ENCODE measurements at places on chromosomes 6 and 20. TPM values are rescaled to one million over a fixed set of nuclear protein-coding genes. Genes with fewer than 3 reads are reported as not detected.

GRCh38 chr6:26312501-26313397 lies 52.2 kb upstream of the BTN3A2 start:
- H3K27ac ChIP-seq: peak overlapping the region; percentile 81
- H3K4me1 ChIP-seq: peaks cover 41% of the 10 kb centered on the region
- DNase-seq: peak; percentile 94

GPX5 gene
- total RNA-seq: not detected

DNA sequence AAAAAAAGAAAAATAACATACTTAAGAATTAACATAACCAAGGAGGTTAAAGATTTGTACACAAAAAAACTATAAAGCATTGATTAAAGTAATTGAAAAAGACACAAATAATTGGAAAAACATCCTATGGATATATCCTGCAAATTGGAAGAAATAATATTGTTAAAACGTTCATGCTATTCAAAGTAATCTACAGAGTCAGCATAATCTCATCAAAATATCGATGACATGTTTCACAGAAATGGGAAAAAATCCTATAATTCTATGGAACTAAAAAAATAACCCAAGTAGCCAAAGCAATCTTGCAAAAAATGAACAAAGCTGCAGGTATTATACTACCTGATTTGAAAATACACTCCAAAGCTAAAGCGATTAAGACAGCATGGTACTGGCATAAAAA lies 23.3 kb downstream of the OR5V1 start:
- H3K27me3 ChIP-seq: no peaks in the 10 kb centered on the region
- H3K27ac ChIP-seq: no peak overlapping the region
- no peaks in the 10 kb centered on the region for H3K36me3 ChIP-seq
- H3K4me3 ChIP-seq: no peak overlapping the region

DNA sequence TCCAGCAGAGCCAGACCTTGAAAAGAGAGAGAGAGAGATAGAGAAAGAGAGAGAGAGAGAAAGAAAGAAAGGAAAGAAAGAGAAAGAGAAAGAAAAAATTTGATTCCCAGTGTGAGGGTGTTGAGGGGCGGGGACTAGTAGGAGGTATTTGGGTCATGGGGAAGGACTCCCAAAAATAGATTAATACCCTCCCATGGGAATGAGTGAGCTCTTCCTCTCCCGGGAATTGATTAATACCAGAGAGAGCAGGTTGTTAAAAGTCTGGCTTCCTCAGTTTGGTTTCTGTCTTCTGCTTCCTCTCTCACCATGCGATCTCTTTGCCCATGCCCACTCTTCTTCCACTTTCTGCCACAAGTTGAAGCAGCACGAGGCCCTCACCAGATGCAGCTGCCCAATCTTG lies 28.8 kb upstream of the CFAP206 start:
- DNase-seq: no peak
- no peak overlapping the region for H3K4me3 ChIP-seq
- H3K4me1 ChIP-seq: peaks cover 8% of the 10 kb centered on the region
- H3K27ac ChIP-seq: no peak overlapping the region
- H3K27me3 ChIP-seq: no peaks in the 10 kb centered on the region

DNA sequence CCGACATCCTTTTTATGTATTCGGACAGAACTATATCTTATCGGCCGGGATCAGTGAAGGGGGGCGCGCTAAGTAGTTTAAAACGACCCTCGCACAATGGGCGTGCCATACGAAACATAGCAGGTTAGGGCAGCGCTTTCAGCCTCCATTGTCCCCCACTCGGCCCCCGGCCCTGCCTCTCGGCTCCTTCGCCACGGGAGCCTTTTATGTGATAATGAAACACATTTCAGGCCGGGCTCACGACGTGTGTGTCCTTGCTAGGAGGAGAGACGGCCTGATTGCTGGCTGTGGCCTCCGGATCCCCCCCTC lies 5.3 kb downstream of the FOXA2 start:
- no peaks in the 10 kb centered on the region for H3K4me1 ChIP-seq
- H3K27ac ChIP-seq: no peak overlapping the region
- DNase-seq: no peak
- peaks cover 77% of the 10 kb centered on the region for H3K27me3 ChIP-seq
- no peak overlapping the region for H3K4me3 ChIP-seq
- H3K36me3 ChIP-seq: peaks cover 3% of the 10 kb centered on the region

DNA sequence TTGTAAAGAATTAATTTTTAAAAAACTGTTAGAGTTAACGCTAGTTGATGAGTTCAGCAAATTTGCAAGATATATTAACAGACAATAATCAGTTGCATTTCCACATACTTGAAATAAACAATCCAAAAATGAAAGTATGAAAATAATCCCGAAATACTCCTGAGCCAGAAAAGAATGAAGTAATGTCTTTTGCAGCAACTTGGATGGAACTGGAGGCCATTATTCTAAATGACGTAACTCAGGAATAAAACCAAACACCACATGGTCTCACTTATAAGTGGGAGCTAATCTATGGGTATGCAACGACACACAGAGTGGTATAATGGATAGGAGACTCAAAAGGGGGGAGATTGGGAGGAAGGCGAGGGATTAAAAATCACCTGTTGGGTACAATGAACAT lies 872.9 kb upstream of the GJE1 start:
- H3K27me3 ChIP-seq: peaks cover 2% of the 10 kb centered on the region
- H3K27ac ChIP-seq: no peak overlapping the region

DNA sequence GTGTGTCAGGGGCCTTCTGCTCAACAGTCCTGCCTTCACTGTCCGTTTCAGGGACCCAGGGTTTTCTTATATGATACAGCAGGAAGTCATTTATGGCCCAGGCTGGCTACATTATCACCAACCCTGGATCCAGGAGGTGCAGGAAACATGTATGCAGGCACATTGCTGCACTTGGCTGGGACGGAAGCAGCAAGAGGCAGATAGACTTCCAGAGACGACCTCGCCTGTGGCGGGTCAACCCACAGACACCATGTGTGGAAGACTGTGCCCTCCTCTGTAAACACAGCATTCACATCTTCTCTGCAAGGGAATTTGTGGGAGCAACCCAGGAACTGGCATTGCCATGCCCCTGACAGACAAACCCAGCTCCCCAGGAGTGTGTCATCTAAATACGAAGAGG lies 43.7 kb downstream of the TBC1D7 start:
- DNase-seq: no peak
- H3K27ac ChIP-seq: no peak overlapping the region
- H3K4me1 ChIP-seq: no peaks in the 10 kb centered on the region
- H3K4me3 ChIP-seq: no peak overlapping the region
- peaks cover 30% of the 10 kb centered on the region for H3K36me3 ChIP-seq
- H3K27me3 ChIP-seq: no peaks in the 10 kb centered on the region

ZC2HC1B gene
- not detected for total RNA-seq

- H3K4me3 ChIP-seq: peak overlapping the region; percentile 0
- no peaks in the 10 kb centered on the region for H3K36me3 ChIP-seq
- no peak for DNase-seq
- no peak overlapping the region for H3K27ac ChIP-seq
These were observed 51.6 kb upstream of the TAB2 start for GRCh38 chr6:149265945-149266344.

EDN1 gene
- not detected for total RNA-seq

DNA sequence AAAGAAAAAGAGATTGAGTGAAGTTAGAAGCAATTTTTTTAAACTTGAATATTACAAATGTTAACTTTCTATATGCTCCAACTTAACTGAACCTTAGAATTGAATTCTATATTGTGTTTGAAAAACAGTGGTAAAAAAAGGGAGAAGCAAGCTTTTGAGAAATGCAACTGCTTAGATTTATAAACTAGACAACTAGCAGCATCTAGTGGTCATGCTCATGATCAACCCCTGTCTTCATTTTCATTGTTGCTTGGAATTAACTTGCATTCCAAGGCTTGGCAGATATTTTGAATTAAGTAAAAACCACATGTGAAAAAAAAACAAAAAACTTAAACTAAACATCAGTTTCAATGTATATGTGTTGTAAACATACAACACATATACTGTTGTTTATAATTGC lies 113.1 kb downstream of the C6orf58 start:
- peaks cover 32% of the 10 kb centered on the region for H3K36me3 ChIP-seq
- H3K4me1 ChIP-seq: no peaks in the 10 kb centered on the region
- H3K27me3 ChIP-seq: no peaks in the 10 kb centered on the region

DNA sequence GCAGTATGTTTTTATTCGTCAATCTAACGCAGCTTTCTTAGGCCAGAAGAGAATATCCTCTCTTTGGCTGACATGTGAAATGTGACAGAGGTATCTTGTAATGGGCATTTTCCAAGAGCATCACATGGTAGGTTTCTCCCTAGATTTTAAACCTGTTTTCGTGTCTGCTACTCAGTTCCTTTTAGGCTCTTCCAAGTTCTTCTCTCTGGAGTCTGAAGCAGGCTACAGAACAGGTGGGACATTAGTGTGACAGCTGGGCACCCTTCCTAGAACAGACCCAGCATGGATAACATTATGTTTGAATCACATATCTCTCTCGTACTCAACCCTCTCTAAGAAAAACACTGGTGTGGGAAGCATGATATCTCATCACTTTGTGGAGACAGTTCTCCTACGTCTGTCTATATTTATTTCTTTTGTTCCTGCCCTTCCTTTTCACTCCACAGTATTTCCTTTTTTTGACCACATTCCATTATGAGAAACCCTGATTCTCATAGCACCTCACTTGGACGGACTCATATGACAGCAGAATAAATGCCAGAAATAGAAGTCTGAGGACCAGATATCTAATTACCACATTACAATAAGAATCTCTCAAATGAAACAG lies 263.4 kb downstream of the NKAIN2 start:
- no peaks in the 10 kb centered on the region for H3K27me3 ChIP-seq
- no peaks in the 10 kb centered on the region for H3K4me1 ChIP-seq
- H3K36me3 ChIP-seq: no peaks in the 10 kb centered on the region
- H3K27ac ChIP-seq: no peak overlapping the region
- H3K4me3 ChIP-seq: no peak overlapping the region

DNA sequence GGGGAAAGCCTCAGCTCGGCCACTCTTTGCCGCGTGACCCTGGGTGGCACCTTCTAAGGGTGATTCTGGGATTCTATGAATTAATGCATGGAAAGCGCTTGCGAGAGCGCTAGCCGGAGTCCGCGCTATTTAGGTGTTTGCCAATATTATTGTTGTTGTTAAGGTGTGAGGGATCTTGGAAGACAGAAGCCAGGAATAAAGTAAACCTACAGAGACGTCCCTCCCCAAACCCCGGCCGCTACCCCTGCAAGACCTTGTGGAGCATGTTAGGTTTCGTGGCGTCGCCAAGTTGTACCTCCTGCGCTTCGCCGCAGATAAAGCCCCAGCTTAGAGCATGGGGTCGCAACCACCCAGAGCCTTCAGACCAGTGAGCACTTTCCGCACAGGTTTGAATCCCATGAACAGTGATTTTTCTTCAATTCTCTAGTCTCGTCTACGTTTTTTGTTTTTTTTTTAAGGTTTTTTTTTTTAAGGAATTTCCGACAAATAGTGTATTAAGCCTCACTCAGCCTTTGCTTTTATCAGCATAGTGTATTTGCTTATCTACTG lies 16.9 kb upstream of the ZSCAN9 start:
- no peak for DNase-seq
- peak overlapping the region; percentile 73 for H3K4me3 ChIP-seq
- peaks cover 76% of the 10 kb centered on the region for H3K27me3 ChIP-seq

EXOC2 gene
- total RNA-seq: 44.1 TPM

OOEP gene
- 0.47 TPM for total RNA-seq

DNA sequence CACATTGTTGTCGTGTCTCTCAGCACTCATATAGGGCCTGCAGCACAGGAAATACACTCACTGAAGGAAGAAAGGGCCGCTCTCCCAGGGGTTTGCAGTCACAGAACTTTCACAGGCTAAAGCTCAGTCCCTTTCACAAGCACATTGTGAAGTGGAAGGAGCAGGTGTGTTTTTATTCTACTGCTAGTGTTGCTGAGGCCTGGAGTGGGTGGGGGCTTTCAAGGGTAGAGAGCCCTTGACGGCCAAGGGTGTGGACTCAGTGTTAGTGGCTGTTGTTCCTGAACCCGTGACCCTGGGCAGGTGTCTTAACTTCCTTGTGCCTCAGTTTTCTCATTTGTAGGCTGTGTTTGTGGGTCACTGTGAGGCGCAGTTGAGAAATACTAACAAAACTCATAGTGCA lies 66.2 kb upstream of the SLC22A1 start:
- H3K27me3 ChIP-seq: no peaks in the 10 kb centered on the region
- peaks cover 78% of the 10 kb centered on the region for H3K36me3 ChIP-seq
- H3K4me3 ChIP-seq: no peak overlapping the region
- H3K27ac ChIP-seq: no peak overlapping the region
- H3K4me1 ChIP-seq: peaks cover 27% of the 10 kb centered on the region
- no peak for DNase-seq

SNX21 gene
- total RNA-seq: 0.47 TPM

- DNase-seq: peak; percentile 6
- no peak overlapping the region for H3K4me3 ChIP-seq
- no peaks in the 10 kb centered on the region for H3K4me1 ChIP-seq
These were observed 62.0 kb upstream of the HIVEP1 start for GRCh38 chr6:11950109-11950508.

PNPLA1 gene
- total RNA-seq: not detected

DDO gene
- total RNA-seq: not detected

- H3K27ac ChIP-seq: no peak overlapping the region
- H3K27me3 ChIP-seq: no peaks in the 10 kb centered on the region
- H3K4me1 ChIP-seq: peaks cover 19% of the 10 kb centered on the region
- H3K4me3 ChIP-seq: no peak overlapping the region
- H3K36me3 ChIP-seq: peaks cover 23% of the 10 kb centered on the region
These were observed 16.2 kb downstream of the LATS1 start for GRCh38 chr6:149701714-149702113.

DNA sequence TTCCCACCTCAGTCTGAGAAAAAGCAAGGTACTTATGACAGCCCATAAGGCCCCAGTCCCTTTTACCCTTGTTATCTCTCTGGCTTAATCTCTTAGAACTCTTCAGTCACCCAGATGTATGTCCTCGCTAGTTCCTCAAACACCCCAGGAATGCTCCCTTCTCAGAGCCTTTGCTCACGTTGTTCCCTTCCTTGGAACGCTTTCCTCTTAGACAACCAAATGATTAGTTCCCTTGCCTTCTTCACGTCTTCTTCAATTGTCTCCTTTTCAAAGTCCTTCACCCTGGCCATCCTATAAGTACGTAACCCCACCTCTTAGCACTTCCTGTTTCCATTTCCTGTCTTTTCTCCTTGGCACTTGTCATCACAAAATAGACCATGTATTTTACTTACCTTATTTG lies 1.1 kb upstream of the APOBEC2 start:
- peaks cover 5% of the 10 kb centered on the region for H3K36me3 ChIP-seq
- peak; percentile 64 for DNase-seq
- H3K4me1 ChIP-seq: peaks cover 15% of the 10 kb centered on the region
- peak overlapping the region; percentile 73 for H3K27ac ChIP-seq

TMC2 gene
- not detected for total RNA-seq

GRCh38 chr6:163285691-163286090 lies 128.8 kb upstream of the QKI start:
- peak; percentile 44 for DNase-seq
- H3K27me3 ChIP-seq: no peaks in the 10 kb centered on the region
- no peak overlapping the region for H3K27ac ChIP-seq
- H3K4me3 ChIP-seq: no peak overlapping the region
- no peaks in the 10 kb centered on the region for H3K36me3 ChIP-seq

RNF114 gene
- total RNA-seq: 60.1 TPM

SLC22A2 gene
- not detected for total RNA-seq

SLC16A10 gene
- 4.2 TPM for total RNA-seq

PHACTR3 gene
- total RNA-seq: not detected

MAS1 gene
- not detected for total RNA-seq

SDC4 gene
- 185 TPM for total RNA-seq

YIPF3 gene
- total RNA-seq: 47.7 TPM
